ENCODE measurements at places on chromosomes 5 and 9. TPM values are rescaled to one million over a fixed set of nuclear protein-coding genes. Genes with fewer than 3 reads are reported as not detected.

- DNase-seq: no peak
These were observed 9.3 kb downstream of the NINJ1 start for GRCh38 chr9:93124793-93125192.

DNA sequence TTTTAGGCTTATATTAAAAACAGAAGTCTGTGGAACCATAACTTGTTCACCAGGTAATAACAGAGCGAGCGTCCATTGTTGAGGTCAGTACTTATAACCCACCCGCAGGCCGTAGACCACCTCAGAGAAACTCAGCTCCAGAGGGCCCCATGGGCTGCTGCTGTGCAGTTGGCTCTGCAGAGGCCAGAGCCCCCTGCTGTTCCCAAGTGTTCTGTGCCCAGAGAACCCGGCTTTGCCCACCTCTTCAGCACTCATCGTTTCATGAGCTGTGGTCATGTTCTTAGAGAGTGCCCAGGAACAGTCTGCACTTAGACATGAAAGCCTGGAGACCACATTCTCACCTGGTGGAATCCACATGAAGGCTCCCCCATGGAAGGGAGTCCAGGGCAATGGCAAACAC is 50.4 kb upstream of the SLC2A8 start:
- no peak for DNase-seq

DNA sequence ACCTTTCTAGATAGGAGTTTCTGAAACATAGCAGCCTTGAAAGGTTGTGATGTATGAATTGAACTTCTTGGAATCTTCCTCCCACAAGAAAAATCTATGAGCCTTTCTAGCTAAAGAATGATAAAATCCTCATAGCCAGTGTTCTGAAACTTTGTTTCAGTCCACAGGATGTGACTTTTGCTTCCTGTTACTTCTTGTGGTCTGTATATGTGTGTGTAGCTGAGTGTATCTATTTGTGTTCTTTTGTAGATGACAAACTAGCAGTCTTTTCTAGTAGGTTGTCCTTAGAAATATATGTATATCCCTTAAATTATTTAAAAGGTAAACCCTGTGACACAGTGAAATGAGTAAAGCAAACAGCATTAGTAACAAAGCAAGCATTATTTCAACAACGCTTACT is 188.8 kb downstream of the MRPS30 start:
- no peak for DNase-seq

- DNase-seq: no peak
These were observed 19.8 kb downstream of the STRBP start for GRCh38 chr9:123248630-123249029.

The SNX2 gene
- total RNA-seq: 58.3 TPM

The C9 gene
- total RNA-seq: not detected
